ENCODE measurements at places on chromosomes 16 and 17.

- DNase-seq = peak; percentile 90
Measured at GRCh38 chr16:84618581-84619460, 943 bp upstream of the COTL1 start.

DNA sequence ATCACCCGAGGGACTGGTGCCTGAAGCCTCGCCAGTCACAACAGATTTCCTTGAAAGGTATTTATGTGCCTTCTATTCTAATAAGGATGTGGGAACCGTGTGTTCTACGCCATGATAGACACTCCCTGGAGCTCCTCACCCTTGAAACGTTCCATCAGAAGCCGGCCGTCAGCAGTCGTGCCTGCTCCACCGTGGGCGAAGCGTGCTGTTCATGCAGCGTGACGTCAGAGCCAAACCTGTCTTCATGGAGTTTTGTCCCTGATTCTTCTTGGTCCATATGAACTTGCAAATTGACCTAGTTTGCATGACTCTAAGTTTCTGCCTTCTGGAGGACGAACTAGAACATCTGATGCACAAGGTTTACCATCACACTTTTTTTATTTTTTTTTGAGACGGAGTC, 4.5 kb upstream of the PPP1R27 start:
- DNase-seq = no peak

GRCh38 chr16:67781565-67781921, 24.8 kb downstream of the RANBP10 start:
- no peak for DNase-seq

GRCh38 chr17:42178817-42179216, 2.1 kb downstream of the KCNH4 start:
- no peak for DNase-seq

GRCh38 chr16:58021661-58022551, 3.6 kb upstream of the MMP15 start:
- no peak for DNase-seq

Measured in GM04504 (cell line).